ENCODE measurements at places on chromosomes 2 and 18.

DNA sequence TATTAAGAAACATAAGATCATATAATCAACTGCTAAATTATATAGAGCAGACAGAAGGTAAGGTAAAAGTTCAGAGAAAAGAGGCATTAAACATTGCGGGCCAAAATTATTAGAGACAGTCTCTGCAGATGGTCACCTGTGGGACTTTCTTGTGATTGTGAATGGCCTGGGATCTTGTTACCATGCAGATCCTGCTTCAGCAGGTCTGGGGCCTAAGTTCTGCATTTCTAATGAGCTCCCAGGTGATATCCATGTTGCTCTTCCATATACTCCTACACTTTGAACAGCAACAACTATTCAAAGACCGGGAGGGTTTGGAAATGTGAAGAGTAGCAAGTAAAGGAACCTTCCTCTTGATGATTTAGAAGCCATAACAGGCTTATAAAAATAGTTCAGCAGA, 8.5 kb upstream of the ETAA1 start:
- DNase-seq = no peak

DNA sequence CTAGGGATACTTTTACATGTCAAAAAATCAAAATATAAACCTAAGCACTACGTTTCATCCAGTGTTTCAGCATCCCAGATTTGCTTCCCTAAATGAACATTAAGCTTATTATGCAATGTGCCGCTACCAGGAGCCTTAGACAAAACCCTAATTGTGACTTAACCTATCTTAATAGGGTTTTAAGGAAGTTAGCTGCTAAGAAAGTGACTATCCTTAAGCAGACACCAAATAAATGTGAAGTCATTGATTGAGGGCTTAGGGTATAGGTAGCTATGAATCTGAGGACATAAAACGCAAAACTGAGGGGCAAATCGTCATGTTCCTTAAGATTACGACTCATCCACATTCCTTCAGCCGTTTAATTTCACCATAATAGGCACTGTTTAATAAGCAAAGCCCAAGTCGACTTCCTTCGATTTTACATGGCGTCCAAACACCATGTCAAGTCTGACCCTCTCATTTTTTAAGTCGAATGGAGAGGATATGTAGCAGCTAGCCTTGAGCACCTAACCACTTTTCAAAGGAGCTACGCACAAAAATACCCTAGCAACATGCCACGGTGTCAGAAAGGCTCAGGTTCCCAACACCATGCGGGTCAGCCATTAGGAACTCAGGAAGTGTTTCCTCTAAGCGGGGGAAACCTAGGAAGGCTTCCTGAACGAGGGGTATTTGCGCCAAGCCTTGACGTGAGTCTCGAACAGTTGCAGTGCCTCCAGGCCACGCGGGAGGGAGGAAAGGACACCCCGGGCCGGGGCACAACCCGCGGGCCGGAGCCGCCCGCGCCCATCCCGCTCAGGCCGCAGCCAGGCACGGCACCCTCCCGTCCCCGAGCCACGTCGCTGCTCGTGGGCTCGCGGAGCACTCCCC, 1.0 kb downstream of the HDLBP start:
- DNase-seq = no peak

- DNase-seq = no peak
These were observed 43.0 kb upstream of the ZNF804A start for GRCh38 chr2:184555352-184555751.

DNA sequence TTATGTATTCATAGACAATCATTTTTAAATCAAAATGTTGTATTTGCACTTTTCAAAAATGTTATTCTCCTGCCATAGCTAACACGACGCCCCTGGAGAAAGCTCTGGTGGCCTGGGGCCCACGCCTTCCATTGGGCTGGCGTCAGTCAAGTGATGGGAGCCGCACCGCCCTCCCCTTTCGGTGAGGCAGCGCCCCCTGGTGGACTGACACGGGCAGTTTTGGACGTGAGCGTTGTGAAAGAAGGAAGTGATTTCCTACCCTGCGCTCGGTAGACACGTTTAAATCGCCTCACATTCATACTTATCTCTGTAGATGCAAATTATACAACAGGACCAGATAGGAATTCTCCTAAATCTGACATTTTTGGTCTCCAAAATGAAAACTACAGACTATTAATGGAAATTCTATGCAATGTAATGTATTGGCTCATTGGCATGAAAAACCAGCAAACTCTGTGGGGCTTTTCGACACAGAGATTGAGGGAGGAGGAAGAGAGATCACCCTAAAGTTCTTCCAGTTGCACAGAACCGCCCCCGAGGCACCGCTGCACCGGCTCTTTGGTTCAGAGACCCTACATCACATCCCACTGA, 326.2 kb upstream of the SOX11 start:
- DNase-seq = no peak

DNA sequence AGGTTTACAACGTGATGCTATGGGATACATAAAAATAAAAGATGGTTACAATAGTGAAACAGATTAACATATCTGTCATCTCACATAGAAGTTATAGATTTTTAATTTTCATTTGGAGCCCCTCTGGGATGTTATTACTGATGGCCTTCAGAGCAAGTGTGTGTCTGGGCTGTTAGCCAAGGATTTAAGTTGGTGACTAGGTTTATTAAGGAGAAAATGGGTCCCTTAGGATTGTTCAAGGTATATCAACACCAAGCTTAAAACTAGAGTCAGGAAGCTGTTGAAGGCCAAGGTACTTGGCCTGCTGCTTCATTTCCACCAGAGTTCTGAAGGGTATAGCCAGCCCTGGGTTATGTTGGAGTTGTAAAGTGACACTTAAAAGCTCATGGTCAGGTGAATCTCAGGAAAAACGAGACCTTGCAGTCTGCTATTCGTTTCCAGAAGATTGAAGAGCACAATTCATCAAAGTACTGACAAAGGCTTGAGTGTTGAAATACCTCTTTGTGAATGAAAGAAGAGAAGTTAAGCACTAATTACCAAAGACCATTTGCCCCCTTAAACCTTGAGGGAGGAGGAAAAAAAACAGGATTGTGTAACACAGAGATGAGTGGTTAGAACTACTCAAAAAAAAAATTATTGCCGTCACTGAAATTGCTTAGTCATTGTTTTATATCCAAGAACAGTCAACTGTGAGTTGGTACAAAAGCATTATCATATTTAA, 48.4 kb downstream of the MAP2 start:
- DNase-seq = no peak

GRCh38 chr18:33906046-33906445, 318.7 kb downstream of the NOL4 start:
- DNase-seq = no peak

GRCh38 chr2:11562011-11562410, 28.2 kb downstream of the GREB1 start:
- no peak for DNase-seq

GRCh38 chr18:2134364-2134763, 436.9 kb downstream of the METTL4 start:
- DNase-seq = no peak

GRCh38 chr2:235996419-235996818, 171.8 kb downstream of the GBX2 start:
- DNase-seq = no peak
